ENCODE measurements at places on chromosomes 3 and 15. TPM values are rescaled to one million over a fixed set of nuclear protein-coding genes. Genes with fewer than 3 reads are reported as not detected.

Gene RETNLB
- not detected for total RNA-seq

Gene SH2D7
- not detected for total RNA-seq

Gene TMEM212
- not detected for total RNA-seq

Gene PAQR5
- 0.71 TPM for total RNA-seq
